ENCODE measurements at places on chromosomes 1 and 21.

DNA sequence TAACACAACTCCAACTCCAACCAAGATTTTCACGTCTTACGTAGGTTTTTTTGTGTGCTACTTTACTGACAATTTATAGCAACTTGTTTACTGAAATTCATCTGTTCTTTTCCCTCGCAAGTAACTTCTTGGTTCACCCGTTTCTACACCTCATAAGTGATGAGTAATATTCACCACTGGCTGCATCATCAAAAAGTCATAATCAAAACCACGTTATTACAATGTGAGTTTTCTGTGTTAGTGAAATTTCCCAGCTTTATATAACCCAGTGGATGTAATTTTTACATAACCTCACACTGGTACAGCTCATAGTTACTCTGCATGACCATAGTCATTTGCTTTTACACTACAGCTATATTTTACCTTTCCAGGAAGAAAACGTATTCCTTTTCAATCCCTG lies 401.1 kb upstream of the LYPLAL1 start:
- no peak for DNase-seq

DNA sequence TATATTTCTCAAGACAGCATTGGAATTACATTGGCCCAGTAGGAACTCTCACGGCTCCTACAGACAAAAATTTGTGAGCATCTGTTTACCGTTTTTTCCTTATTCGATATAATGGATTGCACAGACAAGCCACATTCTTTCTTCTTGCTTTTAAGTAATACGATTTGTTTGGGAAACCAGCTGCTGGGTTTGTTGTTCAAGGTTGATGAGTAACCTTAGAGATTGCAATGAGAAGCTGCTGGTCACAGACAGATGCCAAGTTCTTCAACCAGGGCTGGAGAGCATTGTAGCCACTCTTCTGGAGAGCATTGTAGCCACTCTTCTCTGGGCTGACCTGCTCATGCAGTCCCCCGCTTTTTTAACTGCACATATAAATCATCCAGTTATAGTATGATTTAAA lies 1.4 kb upstream of the MIA3 start:
- no peak for DNase-seq

- DNase-seq, result no peak
These were observed 542.6 kb downstream of the ADGRL2 start for GRCh38 chr1:82343381-82343780.

- DNase-seq, result no peak
These were observed 3.5 kb downstream of the NRIP1 start for GRCh38 chr21:15061279-15061678.

DNA sequence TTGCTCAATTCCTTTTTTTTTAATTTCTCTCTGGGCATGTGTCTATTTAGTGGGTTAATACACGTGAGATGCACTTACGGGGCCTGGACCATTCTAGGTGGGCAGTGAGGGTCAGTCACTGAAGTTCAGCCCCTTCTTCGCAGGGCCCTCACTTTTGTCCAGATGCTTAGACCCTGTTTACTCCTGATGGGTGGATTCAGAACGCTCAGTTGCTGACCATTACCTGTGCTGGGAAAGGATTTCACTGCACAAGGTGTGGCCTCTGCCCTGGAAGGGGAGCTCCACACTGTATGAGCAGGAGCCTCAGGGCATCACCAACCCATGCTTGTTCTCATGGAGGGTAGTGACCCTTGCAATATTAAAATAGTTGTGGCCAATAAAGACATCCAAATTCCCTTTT lies 4.5 kb downstream of the PRAMEF12 start:
- DNase-seq, result no peak

DNA sequence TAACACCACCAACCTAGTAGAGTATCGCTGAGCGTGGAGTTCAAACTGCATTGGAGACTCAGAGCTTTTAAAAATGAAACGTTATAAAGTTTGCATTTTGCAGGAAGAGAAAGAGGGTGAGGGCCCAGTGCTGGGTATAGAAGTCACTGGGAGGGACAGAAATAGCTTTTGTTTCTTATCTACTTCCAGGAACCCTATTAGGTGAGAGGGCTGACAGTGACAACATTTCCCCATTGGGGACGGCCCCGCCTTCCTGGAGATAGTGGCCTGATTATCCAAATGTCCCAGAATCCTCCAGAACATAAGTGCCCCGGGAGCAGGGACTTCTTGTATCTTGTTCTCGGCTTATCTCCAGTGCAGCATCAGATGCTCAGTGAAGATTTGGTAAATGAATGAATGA lies 574.9 kb downstream of the PTPRU start:
- DNase-seq, result no peak

GRCh38 chr1:162145966-162146696 lies 76.6 kb downstream of the NOS1AP start:
- no peak for DNase-seq

Data from T-helper 17 cell (primary cell).